ENCODE measurements at places on chromosomes 2 and 18. TPM values are rescaled to one million over a fixed set of nuclear protein-coding genes. Genes with fewer than 3 reads are reported as not detected.

DNA sequence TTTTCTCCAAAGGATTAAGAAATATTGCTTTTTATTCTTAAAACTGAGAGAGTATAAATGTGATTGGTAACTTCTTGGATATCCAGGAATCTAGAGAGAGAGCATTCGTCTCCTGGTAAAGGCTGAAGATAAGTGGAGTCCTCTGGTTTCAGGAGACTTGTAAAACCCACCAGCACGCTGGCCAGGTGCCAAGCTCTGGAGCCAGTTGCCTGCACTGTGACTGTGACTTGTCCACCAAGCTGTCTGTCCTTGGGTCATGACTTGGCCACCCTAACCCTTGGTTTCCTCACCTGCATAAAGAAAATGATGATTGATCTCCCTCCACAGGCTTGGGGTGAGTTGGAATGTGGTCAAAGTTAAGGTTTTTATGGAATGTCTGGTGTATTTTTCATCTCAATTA lies 185.4 kb upstream of the NCKAP5 start:
- no peak for DNase-seq

The CYS1 gene
- polyA plus RNA-seq = 111 TPM

The SERPINB4 gene
- polyA plus RNA-seq = not detected

DNA sequence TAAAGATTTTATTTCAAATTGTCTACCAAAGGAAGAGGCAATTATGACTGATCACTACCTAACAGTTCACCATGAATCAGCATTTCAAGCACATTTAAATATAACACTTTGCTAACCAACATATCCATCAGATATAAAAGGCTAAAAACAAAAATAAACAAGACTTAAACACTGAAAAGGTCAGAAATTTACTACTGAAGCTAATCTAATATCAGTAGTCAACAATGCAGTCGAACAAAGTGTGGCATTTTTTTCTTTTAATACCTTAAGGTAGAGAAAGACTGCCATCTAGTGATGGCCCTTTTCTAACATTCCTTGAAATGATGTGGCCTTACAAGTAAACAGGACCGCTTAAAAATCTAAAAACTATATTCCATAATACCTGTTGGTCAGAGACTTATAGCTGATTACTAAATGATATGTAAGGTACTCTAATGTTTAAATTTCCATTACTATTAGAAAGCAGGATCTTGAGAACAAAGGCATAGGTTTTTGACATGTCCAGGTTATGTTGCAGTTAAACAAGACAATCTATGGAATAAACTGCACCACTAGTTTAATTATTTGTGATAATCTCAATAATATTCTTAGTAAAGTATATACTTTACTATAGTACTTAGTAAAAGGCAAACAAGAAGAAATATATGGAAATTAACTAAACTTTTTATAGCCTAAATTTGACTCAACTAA lies 80.0 kb downstream of the EXOC6B start:
- peak; percentile 55 for DNase-seq

GRCh38 chr2:181894381-181894780 lies 2.9 kb downstream of the ITPRID2 start:
- no peak for DNase-seq

- DNase-seq = no peak
Measured at GRCh38 chr18:63067939-63068338, 251.6 kb downstream of the BCL2 start.

The CNPPD1 gene
- polyA plus RNA-seq = 79.7 TPM

DNA sequence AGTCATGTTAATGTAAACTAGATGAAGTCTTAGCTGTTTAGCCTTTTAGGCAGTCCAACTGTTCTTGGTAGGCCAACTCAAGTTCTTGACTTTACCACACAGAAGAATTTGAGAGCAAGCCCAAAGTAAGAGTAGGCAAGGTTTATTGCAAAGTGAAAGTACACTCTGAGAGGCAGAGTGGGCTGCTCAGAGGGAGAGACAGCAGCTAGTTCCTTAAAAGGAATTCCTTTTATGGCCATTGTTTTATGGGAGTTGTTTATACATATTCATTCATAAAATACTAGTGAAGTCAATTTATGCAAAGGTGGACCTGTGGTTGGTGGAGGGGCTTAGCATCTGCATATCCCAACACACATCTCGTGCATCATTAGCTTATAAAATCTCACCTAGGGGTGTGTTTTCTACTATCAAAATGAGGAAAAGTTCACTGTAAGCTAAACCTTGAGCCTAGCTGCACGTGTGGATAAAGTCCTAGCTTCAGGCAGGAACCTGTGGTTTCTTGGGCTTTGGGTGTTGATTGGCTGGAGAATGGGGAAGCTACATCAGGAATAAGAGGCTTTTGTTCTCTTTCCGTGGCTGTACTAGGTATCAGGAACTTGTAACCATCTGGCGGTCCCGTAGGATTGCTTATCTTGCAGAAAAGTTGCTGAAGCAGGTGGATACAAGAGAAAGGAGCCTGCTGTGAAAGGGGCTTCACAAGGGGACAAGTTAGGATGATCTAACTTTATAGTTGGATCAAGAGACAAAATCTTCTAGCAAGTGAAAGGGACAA lies 110.4 kb upstream of the GULP1 start:
- DNase-seq = no peak

DNA sequence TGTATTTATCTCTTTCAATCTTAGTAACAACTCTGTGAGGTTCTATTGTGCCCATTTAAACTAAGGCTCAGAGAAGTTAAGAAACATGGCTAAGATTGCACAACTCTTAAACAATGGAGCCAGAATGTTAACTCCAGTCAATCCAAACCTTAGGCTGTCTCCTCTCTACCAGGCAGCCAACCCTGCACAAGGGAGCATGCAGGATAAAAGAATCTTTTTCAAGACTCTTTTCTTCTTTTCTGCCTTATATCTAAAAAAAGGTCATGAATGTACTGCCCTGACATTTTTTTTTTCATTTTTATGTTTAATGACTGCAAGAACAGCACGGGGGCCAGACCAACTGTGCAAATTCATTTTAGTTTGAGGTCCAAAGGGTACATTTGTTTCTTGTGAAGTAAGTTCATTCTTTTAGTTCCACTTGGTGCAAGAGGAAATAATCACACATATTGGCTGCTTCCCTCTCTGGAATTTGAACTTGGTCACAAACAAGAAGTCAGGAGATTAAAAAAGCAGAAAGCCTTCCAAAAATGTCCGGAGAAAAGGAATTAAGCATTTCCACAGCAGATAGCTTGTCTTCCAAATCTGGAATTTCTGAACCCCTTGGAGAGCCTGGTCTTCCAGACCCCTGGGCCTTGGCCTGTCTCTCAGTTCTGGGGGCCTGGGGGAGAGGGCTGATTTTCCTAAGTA lies 96.0 kb upstream of the RIOK3 start:
- DNase-seq = peak; percentile 69

Measured in renal pelvis (tissue), 12 donors.